Natural killer cell (primary cell): ENCODE measurements at places on chromosomes 5 and 9. TPM values are rescaled to one million over a fixed set of nuclear protein-coding genes. Genes with fewer than 3 reads are reported as not detected.

GRCh38 chr5:126198531-126198930, 224.7 kb upstream of the GRAMD2B start:
- no peak overlapping the region for H3K27ac ChIP-seq
- no peak overlapping the region for H3K4me3 ChIP-seq
- no peaks in the 10 kb centered on the region for H3K4me1 ChIP-seq
- H3K27me3 ChIP-seq: no peaks in the 10 kb centered on the region

The TRPM3 gene
- total RNA-seq: not detected

GRCh38 chr9:134624621-134625181, 16.9 kb upstream of the COL5A1 start:
- no peaks in the 10 kb centered on the region for H3K4me1 ChIP-seq
- no peak overlapping the region for H3K4me3 ChIP-seq
- no peaks in the 10 kb centered on the region for H3K36me3 ChIP-seq
- H3K27me3 ChIP-seq: no peaks in the 10 kb centered on the region
- DNase-seq: no peak
- H3K27ac ChIP-seq: no peak overlapping the region

DNA sequence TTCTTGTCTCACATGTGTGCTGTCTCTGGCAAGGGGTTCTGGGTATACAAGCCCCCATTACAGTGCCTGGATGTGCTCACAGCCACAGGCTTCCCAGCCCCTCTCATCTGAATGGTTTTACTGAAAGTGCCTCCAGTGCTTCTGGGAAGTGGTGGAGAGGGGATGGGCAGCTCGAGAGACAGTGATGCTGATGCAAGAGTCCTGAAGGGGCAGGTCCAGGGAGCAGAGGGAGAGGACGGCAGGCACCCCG, 93.5 kb downstream of the PHF2 start:
- no peaks in the 10 kb centered on the region for H3K27me3 ChIP-seq
- no peak overlapping the region for H3K4me3 ChIP-seq
- H3K4me1 ChIP-seq: peaks cover 6% of the 10 kb centered on the region

DNA sequence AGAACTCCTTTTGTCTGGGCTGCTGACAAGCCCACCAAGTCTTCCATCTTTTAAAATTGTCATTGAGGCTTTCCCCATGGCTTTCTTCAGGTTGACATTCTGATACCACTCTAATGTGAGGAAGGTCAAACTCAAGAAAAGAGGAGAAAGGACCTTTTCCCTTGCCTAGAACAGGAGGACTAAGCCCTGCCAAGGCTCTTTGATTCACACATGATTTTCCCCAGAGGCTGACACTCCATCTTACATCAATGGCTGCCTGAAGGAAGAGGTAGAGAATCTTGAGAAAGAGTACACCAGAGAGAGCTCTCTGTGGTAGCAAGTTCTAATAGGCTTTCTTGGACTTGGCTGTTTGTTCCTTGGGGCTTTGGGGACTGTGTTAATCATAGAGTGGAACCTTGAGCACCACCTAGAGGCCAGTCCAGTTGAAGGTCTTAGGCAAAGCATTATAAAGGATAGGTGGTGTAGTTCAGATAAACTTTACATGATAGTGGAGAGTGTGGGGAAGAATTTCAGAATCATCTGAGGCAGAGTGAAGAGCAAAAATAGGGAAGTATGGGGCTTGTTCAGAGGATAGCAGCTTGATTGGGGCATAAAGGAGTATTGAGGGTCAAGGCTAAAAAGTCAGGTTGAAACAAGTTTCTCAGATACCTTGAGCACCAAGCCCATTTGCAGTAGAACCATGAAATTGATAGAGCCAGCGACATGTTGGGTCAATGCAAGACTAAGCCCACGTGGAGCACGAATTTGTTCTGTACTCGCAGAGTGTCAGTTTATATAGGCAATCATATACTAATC, 36.7 kb downstream of the NDFIP1 start:
- peaks cover 64% of the 10 kb centered on the region for H3K36me3 ChIP-seq
- DNase-seq: peak; percentile 21
- no peak overlapping the region for H3K4me3 ChIP-seq

- no peak overlapping the region for H3K4me3 ChIP-seq
- no peaks in the 10 kb centered on the region for H3K27me3 ChIP-seq
- DNase-seq: no peak
Measured at GRCh38 chr5:179373961-179374505, 28.8 kb upstream of the ADAMTS2 start.

The SPATA31C1 gene
- not detected for total RNA-seq

The FOXD4 gene
- total RNA-seq: not detected

The SAXO1 gene
- 0.28 TPM for total RNA-seq

DNA sequence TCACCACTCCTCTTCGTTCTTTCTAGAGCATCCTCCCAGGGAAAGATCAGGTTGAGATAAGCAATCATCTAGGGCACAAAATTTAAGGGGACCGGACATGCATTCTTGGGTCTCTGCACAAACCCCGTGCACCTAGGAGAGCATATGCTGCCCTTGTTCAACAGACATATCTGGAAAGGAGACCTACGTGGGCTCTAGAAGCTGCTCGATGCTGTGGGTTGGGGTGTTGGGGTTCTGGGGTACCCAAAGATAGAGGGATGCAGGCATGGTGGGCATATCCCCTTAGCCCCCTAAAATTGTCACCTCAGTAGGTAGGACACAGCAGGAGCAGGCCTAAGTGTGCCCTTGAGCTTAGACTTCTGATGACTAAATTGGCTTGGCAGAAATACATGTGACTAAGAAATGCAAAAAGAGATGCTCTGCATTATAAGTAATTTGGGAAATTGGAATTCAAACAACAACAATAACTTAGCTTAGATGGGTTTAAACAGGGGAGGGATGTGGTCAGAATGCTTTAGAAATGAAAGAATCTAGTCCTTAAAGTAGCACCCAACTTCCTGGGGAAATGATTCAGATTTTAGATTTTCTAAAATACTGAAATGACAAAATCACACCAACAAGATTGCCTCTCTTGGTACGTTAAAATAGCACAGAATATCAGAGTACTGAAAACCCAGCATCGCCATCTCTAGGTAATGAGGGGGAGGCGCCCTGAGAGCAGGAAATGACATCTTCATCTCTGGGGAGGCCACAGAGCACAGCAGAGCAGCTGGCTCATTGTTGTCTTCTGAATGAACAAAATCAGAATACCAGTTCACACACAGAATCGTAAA, 172.3 kb downstream of the GNA14 start:
- no peaks in the 10 kb centered on the region for H3K36me3 ChIP-seq
- H3K27ac ChIP-seq: no peak overlapping the region
- H3K4me3 ChIP-seq: no peak overlapping the region
- no peaks in the 10 kb centered on the region for H3K27me3 ChIP-seq
- no peaks in the 10 kb centered on the region for H3K4me1 ChIP-seq

DNA sequence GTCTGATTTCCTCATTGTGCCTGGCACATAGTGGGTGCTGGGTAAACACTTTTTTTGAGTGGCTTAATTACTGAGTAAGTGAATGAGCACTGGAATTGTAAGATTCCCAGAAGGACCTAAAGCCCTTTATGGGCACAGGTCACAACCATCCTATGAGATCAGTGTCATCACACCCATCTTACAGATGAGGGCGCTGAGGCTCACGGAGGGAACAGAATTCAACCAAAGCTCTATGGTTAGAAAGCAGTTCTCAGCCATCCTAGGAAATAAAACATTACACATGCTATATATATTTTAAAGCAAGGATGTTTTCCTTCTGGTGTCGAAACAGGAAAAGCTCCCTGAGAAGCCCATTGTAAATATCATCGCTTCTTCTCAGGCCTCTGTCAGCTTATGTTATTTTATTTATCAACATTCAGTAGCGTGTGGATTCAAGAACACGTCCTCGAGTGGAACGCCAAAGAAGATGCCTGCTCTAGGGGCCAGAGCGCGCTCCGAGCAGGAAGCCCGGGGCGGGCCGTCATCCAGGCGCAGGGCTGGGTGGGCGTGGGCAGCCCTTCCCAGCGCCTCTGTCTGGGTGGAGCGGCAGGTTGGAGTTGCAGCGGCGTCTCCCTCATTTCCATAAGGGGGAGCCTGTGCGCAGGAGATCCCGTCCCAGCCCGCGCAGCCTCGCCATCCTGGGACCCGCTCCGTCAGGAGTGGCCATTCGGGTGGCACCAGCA, 155.8 kb upstream of the SMIM23 start:
- no peak overlapping the region for H3K4me3 ChIP-seq
- DNase-seq: no peak
- no peak overlapping the region for H3K27ac ChIP-seq
- peaks cover 2% of the 10 kb centered on the region for H3K4me1 ChIP-seq
- H3K36me3 ChIP-seq: no peaks in the 10 kb centered on the region

GRCh38 chr5:444226-444625, 1.2 kb downstream of the EXOC3 start:
- H3K27ac ChIP-seq: no peak overlapping the region
- H3K4me3 ChIP-seq: no peak overlapping the region
- DNase-seq: no peak

DNA sequence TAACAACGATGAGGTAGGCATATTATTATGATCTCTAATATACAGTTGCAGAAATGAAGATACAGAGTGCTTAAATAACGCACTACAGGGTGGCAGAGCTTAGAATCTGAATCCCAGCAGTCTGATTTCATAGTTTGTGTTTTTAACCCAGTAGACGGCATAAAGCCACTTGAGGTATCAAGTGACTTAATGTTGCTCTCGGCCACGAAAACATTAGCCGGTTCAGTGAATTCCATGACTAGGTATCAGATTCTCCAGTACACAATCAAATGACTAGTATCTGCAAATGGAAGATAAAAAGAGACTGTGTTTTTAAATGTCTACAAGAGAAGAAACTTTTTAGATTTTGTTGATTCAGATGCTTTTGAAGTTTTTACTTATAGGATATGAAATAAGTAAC, 24.8 kb downstream of the SMC2 start:
- peaks cover 43% of the 10 kb centered on the region for H3K36me3 ChIP-seq
- no peaks in the 10 kb centered on the region for H3K4me1 ChIP-seq
- no peak overlapping the region for H3K4me3 ChIP-seq
- no peak overlapping the region for H3K27ac ChIP-seq

GRCh38 chr5:175621971-175622370, 35.9 kb upstream of the HRH2 start:
- H3K27ac ChIP-seq: no peak overlapping the region
- no peaks in the 10 kb centered on the region for H3K36me3 ChIP-seq
- no peaks in the 10 kb centered on the region for H3K4me1 ChIP-seq
- DNase-seq: no peak
- no peak overlapping the region for H3K4me3 ChIP-seq

The PCDHGA10 gene
- total RNA-seq: 2.6 TPM

DNA sequence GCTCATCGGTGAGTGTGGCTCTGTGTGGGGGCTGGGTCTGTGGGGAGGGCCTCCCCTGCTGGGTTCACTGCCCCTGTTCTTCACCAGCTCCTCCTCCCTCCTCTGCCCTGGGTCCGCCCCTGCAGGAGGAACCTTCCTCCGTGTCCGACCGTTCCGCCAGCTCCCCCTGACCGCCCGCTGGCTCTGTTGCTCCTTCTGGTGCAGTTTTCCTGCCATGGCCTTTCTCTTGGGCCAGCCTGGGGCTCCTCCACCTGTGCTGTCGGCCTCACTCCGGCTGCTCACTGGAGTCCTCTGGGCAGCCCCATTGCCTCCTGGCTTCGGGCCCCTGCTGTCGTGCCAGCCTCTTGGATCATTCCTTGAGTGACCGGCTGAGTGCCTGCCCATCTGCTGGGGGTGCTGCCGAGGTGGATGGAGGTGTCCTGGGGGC, 12.3 kb downstream of the RNU6ATAC start:
- H3K4me1 ChIP-seq: no peaks in the 10 kb centered on the region
- H3K27ac ChIP-seq: no peak overlapping the region
- DNase-seq: no peak
- peaks cover 65% of the 10 kb centered on the region for H3K36me3 ChIP-seq
- no peak overlapping the region for H3K4me3 ChIP-seq
- no peaks in the 10 kb centered on the region for H3K27me3 ChIP-seq

DNA sequence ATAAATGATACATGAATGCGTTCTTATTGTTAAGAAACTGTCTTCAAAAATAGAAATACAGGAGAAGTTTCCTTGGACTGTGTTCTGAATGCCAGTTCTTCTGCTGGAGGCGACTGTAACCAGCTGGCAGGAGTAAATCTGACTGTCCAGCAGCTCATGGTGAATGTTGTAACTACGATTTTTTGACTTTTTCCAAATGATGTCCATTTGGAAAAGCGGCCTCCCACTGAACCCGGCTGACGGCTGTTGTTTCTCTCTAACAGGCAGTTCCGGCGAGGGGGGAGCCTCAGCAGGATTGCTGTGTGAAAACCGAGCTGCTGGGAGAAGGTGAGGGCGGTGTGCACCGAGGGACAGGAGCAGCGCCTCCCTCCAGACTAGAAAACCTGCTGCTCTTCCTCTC, 91.9 kb downstream of the EHMT1 start:
- H3K36me3 ChIP-seq: peaks cover 10% of the 10 kb centered on the region
- DNase-seq: no peak
- no peaks in the 10 kb centered on the region for H3K27me3 ChIP-seq

The TMEM215 gene
- total RNA-seq: not detected

GRCh38 chr9:113973226-113973625, 97.1 kb downstream of the ZNF618 start:
- no peak for DNase-seq
- H3K27me3 ChIP-seq: no peaks in the 10 kb centered on the region
- no peaks in the 10 kb centered on the region for H3K4me1 ChIP-seq

GRCh38 chr5:66877843-66878242, 281.6 kb downstream of the MAST4 start:
- no peak overlapping the region for H3K27ac ChIP-seq
- no peaks in the 10 kb centered on the region for H3K4me1 ChIP-seq

DNA sequence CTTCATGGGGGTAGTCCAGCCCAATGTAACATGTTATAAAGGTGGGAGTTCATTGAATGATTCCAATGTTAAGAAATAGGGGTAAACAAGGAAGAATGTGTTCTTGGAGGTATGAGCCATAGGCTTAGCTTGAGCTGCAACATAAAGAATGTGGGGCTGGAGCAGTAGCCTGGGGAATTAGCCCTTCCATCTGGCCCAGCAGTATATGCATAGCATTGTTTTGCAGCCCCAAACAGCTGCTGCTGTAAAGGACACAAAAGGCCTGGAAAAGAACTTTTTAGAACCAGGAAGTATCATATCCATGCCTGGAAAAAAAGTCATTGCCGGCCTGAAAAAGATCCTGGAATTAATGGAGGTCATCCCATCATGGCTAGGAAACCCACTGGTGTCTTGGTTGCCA, 55.8 kb upstream of the SMARCA2 start:
- H3K4me1 ChIP-seq: no peaks in the 10 kb centered on the region
- H3K27ac ChIP-seq: no peak overlapping the region
- no peaks in the 10 kb centered on the region for H3K27me3 ChIP-seq
- no peaks in the 10 kb centered on the region for H3K36me3 ChIP-seq
- DNase-seq: no peak

The IFNK gene
- total RNA-seq: not detected

The CCL21 gene
- not detected for total RNA-seq

The PRELID1 gene
- 76.6 TPM for total RNA-seq
